ENCODE measurements at places on chromosomes 4 and X. TPM values are rescaled to one million over a fixed set of nuclear protein-coding genes. Genes with fewer than 3 reads are reported as not detected.

DNA sequence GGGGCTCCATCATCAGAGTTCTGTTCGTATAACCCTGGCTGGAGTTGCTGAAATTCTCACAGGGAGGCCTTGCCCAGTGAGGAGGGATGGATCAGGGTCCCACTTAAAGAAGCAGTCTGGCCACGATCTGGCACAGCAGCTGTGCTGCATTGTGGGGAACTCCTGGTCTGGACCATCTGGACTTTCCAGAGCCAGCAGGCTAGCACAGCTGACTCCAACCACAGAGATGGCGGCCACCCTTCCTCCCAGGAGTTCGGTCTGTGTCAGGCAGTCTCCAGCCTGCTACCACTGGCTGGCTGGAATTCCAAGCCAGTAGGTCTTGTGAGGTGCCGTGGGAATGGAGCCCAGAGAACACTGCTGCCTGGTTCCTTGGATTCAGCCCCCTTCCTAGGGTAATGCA lies 62.0 kb downstream of the SLAIN2 start:
- no peak for DNase-seq

DNA sequence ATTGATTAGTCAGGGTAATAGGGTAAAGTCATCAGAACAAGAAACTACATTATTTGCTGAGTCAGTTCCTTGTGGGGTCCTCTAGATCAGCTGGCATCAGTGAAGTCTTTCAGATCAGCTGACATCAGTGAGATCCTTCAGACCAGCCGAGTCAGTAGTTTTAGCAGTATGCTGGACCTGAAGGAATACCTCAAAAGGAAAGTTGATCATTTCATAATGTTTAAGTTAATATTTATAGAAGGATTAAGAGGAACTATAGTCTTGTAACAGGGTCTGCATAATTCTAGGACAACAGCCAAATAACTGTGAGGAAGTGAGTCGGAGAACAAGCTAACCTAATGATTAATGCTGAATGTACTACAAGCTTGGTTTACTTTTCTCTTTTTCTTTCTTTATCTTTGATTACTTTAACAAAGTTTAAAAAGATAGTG lies 958 bp upstream of the UGT2B7 start:
- no peak for DNase-seq

DNA sequence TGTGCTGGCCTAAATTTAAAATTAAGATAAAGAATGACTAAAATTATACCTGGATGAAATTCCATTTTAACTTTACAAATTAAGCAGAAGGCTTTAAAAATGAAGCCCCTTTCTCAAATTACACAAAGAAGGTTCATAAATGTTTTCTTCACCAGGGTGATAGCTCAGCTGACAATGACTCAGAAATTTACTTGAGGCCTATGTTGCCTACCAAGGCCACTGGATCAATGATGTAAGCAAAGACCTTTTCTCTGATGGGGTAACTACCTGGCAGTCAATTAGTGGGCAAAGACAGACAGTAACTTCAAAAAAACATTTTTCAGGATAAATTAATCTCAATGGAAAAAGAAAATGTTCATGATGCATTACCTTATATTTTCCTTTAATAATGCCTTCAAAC lies 23.9 kb upstream of the GPR34 start:
- no peak for DNase-seq

DNA sequence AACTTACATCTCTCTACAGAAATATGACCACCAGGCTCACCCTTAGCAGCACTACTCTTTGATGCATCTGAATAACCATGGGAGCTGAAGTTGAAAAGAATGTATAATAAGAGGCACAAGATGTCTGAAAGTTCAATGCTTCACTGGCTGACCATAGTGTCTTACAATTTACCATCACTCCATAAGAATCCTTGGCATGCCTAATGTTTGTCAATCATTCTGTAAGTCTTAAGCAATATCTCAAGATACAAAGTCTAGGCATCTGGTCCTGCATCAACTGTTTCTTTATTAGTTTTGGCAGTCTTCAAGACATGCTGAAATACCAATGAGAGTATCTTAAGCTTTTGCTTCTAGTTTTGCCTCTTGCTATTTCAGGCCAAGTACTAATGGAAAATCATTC lies 755.5 kb downstream of the STIM2 start:
- DNase-seq: no peak

DNA sequence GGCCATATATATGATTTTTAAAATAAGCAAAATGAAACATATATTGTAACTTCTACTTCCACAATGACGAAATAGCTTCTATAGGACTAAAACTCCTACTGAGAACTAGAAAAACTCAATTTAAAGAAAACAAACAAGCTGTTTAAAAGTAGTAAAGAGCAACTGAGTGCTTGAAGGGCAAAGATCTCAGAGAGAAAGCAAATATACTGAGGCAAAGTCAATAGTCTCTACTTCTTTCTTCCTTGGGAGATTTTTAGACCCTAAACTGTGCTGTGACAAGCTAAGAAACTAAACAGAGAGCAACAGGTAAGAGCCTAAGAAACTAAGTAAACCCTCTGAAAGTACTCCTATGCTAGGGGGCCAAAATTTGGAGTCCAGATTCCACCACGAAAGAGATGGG lies 8.6 kb downstream of the RCHY1 start:
- DNase-seq: no peak

Gene POU4F2
- not detected for total RNA-seq

Gene TGIF2LX
- total RNA-seq: not detected

- no peak for DNase-seq
These were observed 64.6 kb upstream of the ENPP6 start for GRCh38 chr4:184282251-184282713.

DNA sequence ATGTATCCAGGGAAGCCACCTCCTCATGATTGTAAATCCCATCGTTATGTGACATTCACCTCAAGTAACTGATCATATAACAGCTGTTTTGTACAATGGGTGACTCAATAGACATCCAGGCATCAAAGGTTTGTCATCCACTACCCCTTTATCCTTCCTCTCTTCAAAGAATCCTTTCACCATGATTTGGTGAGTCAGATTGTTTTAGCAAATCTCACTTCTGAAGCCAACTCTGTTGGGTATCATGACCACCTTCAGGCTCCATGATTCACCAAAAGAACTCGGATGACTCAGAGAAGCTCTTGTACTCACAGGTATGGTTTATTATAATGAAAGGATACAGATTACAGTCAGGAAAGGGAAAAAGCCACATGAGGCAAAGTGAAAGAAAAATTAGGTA lies 132.1 kb downstream of the PWWP3B start:
- DNase-seq: no peak

GRCh38 chrX:152902502-152902820 lies 4.6 kb downstream of the ZNF185 start:
- no peak for DNase-seq

GRCh38 chrX:72409993-72410392 lies 104.3 kb upstream of the CITED1 start:
- no peak for DNase-seq

DNA sequence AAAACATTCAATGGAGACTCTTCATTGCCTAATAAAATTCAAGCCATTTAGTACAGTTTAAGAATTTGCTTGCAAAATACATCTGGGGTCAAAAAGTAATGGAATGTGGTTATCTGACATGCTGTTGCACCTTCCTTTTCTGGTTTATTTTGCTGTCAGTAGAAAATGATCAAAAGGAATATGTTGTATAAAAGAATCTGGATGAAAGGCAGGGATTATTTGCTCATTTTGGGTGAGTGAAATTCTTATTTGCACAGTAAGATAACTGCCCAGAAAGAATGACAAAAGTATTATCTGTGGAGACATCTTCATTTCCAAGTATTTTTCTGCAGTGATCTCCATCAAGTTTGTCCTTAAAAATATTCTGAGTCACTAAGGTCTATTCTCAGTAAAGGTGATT lies 30.4 kb downstream of the BOD1L1 start:
- no peak for DNase-seq

DNA sequence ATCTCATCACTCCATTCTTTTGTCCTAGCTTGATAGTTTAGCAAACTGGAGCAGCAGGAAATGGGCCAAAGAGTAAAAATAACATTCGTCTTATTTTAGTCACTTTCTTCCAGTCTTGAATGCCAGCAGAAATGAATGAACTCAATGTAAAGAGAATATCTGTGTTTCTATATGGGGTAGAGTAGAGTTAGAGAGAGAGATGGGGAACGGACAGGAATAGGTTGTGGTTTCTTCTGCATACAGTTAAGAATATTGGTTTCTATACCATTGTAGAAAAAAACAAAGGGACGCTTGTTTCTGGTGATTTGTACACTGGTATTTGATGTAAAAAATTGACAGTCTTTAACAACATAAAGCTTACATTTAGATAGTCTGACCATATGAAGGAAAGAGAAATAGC lies 8.9 kb downstream of the GPR174 start:
- DNase-seq: no peak
